ENCODE measurements at places on chromosomes 6 and 20. TPM values are rescaled to one million over a fixed set of nuclear protein-coding genes. Genes with fewer than 3 reads are reported as not detected.

DNA sequence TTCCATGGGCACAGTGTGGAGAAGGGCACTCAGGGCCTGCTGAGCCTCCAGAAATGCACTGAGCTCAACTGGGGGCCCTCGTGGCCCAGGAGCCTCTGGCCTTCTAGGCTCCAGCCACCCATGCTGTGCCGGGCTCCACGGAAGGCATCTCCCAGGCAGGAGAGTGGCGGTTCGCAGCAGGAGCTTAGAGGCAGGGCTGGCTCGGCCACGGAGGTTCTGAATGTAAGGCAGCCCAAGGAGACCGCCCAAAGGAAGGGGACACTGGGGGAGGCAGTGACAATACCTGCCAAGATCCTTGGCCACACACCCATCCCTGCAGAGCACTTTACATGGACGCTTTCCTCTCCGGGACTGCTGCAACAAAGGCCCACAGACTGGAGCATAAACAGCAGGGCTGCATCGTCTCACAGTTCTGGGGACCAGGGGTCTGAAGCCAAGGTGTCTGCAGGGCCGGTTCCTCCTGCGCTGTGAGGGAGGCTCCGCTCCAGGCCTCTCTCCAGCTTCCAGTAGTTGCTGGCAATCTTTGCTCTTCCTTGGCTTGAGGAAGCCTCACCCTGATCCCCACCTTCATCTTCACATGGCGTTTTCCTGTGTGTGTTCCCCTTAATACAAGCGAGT is 128.2 kb upstream of the CDH4 start:
- no peak overlapping the region for H3K4me3 ChIP-seq
- no peaks in the 10 kb centered on the region for H3K27me3 ChIP-seq
- no peaks in the 10 kb centered on the region for H3K4me1 ChIP-seq
- DNase-seq: no peak
- H3K36me3 ChIP-seq: no peaks in the 10 kb centered on the region

- no peak overlapping the region for H3K4me3 ChIP-seq
- H3K27me3 ChIP-seq: peaks cover 1% of the 10 kb centered on the region
- DNase-seq: no peak
- no peaks in the 10 kb centered on the region for H3K36me3 ChIP-seq
- no peaks in the 10 kb centered on the region for H3K4me1 ChIP-seq
These were observed 396.7 kb upstream of the JARID2 start for GRCh38 chr6:14849185-14849584.

- H3K4me1 ChIP-seq: peaks cover 15% of the 10 kb centered on the region
- DNase-seq: no peak
- no peaks in the 10 kb centered on the region for H3K36me3 ChIP-seq
- H3K4me3 ChIP-seq: no peak overlapping the region
- H3K27me3 ChIP-seq: no peaks in the 10 kb centered on the region
- no peak overlapping the region for H3K27ac ChIP-seq
These were observed 19.2 kb downstream of the BLTP3A start for GRCh38 chr6:34810936-34811632.

DNA sequence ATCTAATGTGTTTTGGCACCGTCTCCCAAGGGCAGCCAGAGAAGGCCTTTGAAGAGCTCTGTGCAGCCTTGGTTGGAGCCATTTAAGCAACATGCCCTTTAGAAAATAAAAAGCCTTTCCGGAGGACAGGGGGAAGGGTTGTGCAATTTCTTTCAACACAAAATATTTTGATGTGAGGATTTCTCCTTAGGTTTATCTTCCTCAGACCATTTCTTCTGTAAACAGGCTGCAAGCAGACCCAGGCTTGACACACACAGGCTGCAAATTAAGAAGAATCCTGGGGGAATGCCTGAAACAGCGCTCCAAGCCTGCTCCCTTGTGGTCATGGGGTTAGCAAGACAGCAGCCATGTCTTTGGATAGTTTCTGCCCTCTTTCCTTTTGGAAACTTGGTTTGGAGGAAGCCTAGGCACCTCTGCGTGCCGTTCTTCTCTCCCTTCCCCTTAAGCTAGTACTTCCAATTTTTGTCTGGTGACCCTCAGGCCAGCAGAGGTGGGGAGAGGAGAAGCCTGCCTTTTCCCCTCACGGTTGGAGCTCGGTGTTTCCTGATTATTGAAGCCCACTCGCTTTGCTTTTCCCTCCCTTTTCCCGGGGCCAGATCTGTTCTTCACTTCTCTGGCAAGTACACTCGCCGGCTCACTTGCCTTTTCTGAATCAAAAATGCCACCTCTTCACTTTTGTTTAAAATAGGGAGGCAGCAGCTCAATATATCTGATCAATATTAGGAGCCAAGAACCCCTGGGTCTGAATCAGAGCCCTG is 39.6 kb upstream of the NOX3 start:
- H3K36me3 ChIP-seq: no peaks in the 10 kb centered on the region
- no peak for DNase-seq
- no peak overlapping the region for H3K4me3 ChIP-seq
- H3K4me1 ChIP-seq: peaks cover 9% of the 10 kb centered on the region
- H3K27me3 ChIP-seq: peaks cover 8% of the 10 kb centered on the region

DNA sequence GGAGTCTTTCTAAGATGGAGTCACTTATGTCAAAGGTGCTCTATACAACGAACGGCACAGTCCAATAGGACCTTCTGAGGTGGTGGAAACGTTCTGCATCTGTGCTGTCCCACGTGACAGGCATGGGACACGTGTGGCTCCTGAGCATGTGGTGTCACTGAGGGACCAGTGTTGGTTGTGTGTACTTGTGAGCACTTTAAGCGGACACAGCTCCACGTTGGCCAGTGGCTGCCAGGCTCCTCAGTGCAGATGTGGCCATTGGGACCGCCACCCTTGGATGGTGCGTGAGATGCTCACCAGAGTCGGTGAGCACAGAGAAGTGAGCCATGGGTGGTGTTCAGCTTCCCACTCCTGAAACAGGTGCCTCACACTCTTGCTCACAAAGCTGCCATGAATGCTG is 110.0 kb downstream of the SYNDIG1 start:
- no peaks in the 10 kb centered on the region for H3K36me3 ChIP-seq
- no peak overlapping the region for H3K27ac ChIP-seq
- H3K4me1 ChIP-seq: no peaks in the 10 kb centered on the region
- H3K27me3 ChIP-seq: peaks cover 4% of the 10 kb centered on the region
- DNase-seq: no peak

GRCh38 chr6:166852451-166852975 is 103.8 kb downstream of the RNASET2 start:
- H3K4me3 ChIP-seq: no peak overlapping the region
- DNase-seq: no peak
- peak overlapping the region; percentile 33 for H3K27ac ChIP-seq
- no peaks in the 10 kb centered on the region for H3K36me3 ChIP-seq
- no peaks in the 10 kb centered on the region for H3K27me3 ChIP-seq

The SNAP25 gene
- not detected for total RNA-seq

Measured in activated B cell treated with CpG ODN at 0.5 μM for 24 hours (primary cell).